ENCODE measurements at places on chromosomes 4 and X.
A peak's percentile ranks its signal among the peaks of the same experiment; 100 is the strongest.

- peak; percentile 51 for DNase-seq
These were observed 103.7 kb upstream of the MAML3 start for GRCh38 chr4:140257461-140258305.

- DNase-seq = no peak
These were observed 184.0 kb downstream of the TSPAN5 start for GRCh38 chr4:98474408-98474844.

- DNase-seq = no peak
These were observed 727.4 kb downstream of the FAM133A start for GRCh38 chrX:94401426-94401825.

- no peak for DNase-seq
These were observed 207.4 kb downstream of the CEP135 start for GRCh38 chr4:56156141-56156540.

- no peak for DNase-seq
These were observed 166.7 kb downstream of the CRLF2 start for GRCh38 chrX:1045680-1046314.

GRCh38 chr4:53050361-53050774 is 188.3 kb downstream of the RASL11B start:
- no peak for DNase-seq

- DNase-seq = no peak
These were observed 200.2 kb downstream of the CLCN4 start for GRCh38 chrX:10356979-10357378.

DNA sequence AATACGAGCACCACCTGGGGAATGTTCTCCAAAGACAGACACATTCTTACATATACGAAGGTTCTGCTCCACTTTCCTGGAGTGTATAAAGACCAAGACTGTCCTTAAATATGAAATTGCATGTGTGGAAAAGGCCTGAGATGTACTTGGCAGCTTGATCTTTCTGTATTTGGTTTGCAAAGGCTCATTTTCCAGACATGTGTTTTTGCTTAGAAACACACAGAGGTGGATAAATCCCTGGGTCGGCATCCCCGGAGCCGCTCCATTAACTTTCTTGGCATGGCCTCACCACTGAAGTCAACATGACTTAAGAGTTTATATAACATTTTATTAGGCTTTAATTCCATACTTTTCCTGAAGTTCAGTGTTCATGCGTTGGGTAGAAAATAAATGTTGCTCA is 239.4 kb downstream of the LDB2 start:
- no peak for DNase-seq

- no peak for DNase-seq
These were observed 157.8 kb upstream of the TLL1 start for GRCh38 chr4:165715211-165715610.

DNA sequence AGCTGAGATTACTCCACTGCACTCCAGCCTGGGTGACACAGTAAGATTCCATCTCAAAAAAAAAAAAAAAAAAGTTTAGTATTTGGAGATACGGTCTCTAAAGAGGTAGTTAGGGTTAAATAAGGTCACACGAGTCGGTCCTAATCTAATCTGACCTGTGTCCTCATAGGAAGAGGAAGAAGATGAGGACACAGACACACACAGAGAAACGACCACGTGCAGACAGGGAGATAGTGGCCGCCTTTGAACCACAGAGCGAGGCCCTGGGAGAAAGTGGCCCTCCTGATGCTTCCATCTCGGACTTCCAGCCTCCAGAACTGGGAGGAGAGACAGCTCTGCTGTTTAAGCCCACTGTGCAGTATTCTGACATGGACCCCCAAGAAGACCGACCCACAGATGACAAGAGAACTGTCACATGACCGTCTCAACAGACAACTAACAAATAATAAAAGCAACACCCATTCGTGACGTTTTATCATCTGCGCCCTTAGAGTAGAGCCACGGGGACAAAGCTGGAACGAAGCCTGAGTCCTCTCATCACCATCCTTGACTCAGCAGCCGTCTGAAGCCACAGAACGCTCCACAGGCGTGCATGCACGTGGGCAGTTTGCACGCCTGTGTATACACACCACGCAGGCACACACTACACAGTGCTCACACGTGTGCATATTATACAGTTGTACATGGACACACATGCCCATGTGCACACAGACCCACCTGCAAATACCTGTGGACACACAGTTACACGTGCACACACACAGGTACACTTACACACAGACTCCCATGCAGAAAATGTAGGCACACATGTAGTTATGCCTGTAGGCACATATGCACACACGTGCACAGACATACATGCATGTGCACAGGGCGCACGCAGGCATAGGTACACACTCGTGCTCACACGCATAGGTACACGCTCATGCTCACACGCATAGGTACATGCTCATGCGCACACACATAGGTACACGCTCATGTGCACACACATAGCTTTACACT is 51.7 kb downstream of the FAM53A start:
- no peak for DNase-seq

- no peak for DNase-seq
These were observed 182.6 kb downstream of the GABRB1 start for GRCh38 chr4:47213971-47214370.

- no peak for DNase-seq
These were observed 348.9 kb upstream of the FTHL17 start for GRCh38 chrX:31420711-31421151.

- no peak for DNase-seq
These were observed 103.6 kb downstream of the ENOX2 start for GRCh38 chrX:130799393-130799792.

DNA sequence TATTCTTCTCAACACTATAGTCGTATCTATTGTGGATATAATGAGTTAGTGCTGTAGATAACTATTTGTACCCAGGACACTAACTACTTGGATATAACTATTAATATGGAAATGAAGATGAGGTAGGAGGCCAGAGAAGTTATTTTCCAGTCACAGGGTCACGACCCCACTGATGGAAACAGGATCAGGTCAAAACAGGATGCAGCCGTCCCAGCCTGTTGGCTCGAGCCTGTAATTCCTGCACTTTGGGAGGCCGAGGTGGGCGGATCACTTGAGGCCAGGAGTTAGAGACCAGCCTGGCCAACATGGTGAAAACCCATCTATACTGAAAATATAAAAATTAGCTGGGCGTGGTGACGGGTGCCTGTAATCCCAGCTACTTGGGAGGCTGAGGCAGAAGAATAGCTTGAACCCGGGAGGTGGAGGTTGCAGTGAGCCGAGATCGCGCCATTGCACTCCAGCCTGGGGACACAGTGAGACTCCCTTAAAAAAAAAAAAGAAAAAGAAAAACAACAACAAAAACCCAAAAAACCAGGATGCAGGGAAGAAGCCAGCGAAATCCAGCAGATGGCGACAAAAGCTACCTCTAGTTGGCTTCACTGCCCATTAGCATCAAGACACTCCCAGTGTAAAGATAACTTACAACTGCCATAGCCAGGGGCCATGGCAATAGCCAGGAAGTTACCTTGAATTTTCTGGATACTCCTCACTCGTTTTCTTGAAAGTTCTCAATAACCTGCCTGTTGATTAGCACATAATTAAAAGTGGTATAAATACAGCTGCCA is 37.9 kb upstream of the NKAP start:
- DNase-seq = peak; percentile 8

DNA sequence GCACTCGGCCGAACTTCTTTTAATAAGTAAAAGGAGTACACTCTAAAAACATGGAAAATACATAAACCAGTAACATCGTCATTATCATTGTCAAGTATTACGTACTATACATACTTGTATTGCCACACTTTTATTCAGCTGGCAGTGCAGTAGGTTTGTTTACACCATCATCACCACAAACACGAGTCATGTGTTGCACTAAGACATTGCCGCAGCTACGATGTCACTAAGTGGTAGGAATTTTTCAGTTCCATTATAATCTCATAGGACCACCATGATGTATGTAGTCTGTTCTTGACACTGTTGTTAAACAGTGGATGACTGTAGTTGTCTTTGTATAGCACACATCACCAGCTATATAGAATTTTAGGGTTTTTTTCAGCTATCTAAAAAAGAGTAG is 48.0 kb upstream of the TMEM131L start:
- no peak for DNase-seq

DNA sequence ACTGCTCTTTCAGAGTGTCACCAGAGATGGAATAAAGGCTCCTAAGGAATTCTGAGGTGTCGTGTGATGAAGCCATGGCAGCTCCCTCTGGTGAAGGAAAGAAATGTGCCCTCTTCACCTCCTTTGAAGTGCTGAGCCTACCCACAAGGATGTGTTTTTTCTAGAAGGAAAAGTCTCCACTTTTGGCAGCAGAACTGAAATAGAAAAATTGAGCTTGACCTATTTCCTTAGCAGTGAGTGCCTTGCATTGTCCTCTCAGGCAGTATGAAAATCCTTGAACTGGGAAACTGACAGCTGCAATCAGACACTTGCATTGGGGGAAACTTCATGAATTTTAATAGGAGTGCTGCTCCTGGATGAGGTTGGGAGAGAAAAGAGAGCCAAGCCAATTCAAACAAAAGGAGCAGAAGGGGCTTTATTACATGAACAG is 95.2 kb downstream of the DCLK2 start:
- DNase-seq = peak; percentile 57

DNA sequence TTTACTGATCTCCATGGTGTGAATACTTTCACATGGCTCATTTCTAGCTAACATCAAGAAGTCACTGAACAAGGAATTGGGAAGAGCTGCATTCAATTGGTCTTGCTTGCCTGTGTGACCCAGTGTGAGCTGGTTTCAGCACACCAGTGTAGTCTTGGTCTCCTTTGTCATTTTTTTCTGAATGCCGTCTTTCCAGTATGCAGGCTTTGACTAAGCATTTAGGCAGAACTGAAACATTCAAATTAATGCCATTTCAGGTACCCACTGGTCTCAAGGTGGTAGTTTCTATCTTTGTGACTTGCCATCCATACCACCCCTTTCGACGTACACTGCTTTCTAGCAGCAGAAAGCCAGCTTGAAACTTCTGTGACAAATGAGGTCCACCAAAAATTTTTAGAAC is 550.5 kb upstream of the BOD1L1 start:
- DNase-seq = no peak

DNA sequence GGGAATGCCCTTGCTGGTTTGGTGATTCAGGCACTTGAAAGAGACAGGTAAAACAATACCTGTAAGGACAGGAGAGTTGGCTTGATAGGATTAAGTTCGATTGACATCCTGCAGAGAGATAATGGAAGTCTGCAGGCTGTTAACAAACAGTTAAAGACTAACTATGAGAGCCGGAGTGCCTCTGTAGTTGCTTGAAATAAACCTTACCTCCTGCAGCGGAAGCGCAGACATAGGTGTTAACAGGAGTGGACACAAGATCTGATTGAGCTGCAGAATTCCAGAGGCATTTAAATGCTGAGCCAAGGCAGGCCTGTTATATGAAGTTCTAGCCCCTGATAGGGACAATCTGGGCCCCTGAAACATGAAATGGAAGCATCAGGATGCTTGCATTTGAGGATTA is 416.7 kb upstream of the MAOA start:
- no peak for DNase-seq

GRCh38 chr4:36316607-36317006 is 35.2 kb downstream of the DTHD1 start:
- no peak for DNase-seq

All from DMS79 treated with DMSO at 0.1 percent for 48 hours (cell line).